ENCODE measurements at places on chromosomes 6 and 20. TPM values are rescaled to one million over a fixed set of nuclear protein-coding genes. Genes with fewer than 3 reads are reported as not detected.

DNA sequence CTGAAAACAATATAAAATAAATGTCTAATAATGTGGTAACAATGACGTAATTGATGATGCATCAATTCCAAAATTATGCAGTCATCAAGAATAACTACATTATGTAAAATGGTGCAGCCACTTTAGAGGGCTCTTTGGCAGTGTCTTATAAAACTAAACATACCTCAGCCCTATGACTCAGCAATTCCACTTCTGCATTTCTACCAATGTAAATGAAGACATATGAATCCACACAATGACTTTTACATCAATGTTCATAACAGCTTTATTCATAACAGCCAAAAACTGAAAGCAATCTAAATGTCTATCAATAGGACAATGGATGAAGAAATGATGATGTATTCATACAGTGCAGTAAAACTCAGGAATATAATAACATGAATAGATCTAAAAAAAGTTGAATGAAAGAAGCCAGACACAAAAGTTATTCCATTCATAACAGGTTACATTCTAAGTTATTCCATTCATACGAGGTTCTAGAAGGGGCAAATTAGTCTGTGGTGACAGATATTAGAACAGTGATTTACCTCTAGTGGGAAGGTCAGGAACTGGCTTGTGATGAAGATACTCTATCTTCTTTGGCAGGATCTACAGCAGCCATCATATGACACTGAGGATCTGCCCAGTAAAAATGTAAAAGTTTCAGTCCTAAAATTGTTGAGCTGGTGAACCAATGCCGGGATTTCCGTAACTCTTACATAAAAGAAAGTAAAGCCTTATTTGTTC is 396.1 kb downstream of the PLCB1 start:
- no peak for DNase-seq

GRCh38 chr6:123515715-123516114 is 121.0 kb downstream of the TRDN start:
- DNase-seq, result no peak

- no peak for DNase-seq
These were observed 258.0 kb downstream of the PHACTR1 start for GRCh38 chr6:12974551-12974950.

Gene BPIFB4
- not detected for total RNA-seq

Gene ECT2L
- total RNA-seq, result 0.14 TPM

Data from mucosa of gallbladder (tissue), 1 donor.